ENCODE measurements at places on chromosomes 6 and 20. TPM values are rescaled to one million over a fixed set of nuclear protein-coding genes. Genes with fewer than 3 reads are reported as not detected.

WASF1 gene
- 3.6 TPM for total RNA-seq

DNA sequence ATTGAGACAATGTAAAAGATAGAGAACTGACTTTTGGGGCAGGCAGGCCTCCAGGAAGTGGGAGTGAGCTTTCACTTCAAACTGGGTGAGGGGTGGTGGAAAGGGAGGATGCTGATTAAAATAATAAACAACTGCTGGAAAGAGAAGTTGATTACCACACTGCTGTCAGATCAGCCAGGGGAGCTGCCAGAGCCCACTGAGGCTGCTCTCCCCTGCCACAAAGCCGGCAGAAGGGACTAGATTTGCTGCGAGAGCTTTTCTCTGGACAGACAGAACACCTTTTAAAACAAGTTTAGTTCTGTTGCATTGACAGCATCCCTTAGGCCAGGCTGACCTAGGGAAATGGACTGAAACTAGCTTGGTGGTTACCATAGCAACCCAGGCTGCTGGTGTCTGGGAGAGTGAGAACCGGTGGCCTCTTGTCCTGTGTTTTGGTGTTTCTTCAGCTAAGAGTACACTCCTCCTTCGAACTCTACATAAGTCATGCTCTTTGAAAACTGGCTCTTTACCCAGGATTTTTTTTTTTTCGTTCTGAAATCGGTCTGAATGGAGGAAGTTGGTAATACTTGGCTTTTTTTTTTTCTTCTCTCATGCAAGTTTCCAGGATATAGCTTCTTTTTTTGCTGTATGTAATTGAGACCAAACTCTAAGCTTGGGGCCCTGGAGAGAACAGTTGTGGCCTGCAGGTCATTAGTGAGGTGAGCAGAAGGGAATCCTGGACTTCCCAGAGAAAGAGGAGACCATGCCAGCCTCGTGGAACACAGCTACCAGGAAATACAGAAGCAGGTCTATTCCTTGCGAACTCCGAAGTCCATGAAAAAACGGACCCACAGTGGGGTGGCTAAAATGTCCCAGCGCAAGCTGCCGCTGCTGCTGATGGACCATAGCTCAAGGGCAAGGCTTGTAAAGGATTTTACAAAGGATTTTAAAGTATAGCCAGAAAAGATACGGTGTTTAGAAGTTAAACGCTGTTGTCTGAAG lies 374.4 kb downstream of the UTRN start:
- DNase-seq = no peak
- H3K27ac ChIP-seq = peak overlapping the region; percentile 33
- H3K27me3 ChIP-seq = no peaks in the 10 kb centered on the region
- H3K4me3 ChIP-seq = peak overlapping the region; percentile 14
- H3K4me1 ChIP-seq = peaks cover 25% of the 10 kb centered on the region

GRCh38 chr20:44069203-44070011 lies 117.6 kb downstream of the JPH2 start:
- H3K27me3 ChIP-seq = no peaks in the 10 kb centered on the region
- H3K4me3 ChIP-seq = peak overlapping the region; percentile 10
- H3K27ac ChIP-seq = peak overlapping the region; percentile 11

- no peaks in the 10 kb centered on the region for H3K27me3 ChIP-seq
- peak overlapping the region; percentile 76 for H3K4me3 ChIP-seq
- no peaks in the 10 kb centered on the region for H3K36me3 ChIP-seq
- no peak overlapping the region for H3K27ac ChIP-seq
- peaks cover 14% of the 10 kb centered on the region for H3K4me1 ChIP-seq
Observed at GRCh38 chr20:32762754-32763201, 593 bp downstream of the DNMT3B start.

B3GALT4 gene
- total RNA-seq = 16.8 TPM

TGM3 gene
- not detected for total RNA-seq

GRCh38 chr20:36333841-36334240 lies 27.7 kb downstream of the DLGAP4 start:
- no peak overlapping the region for H3K27ac ChIP-seq
- no peak overlapping the region for H3K4me3 ChIP-seq
- no peak for DNase-seq
- no peaks in the 10 kb centered on the region for H3K4me1 ChIP-seq

GRCh38 chr6:157812425-157813171 lies 10.4 kb upstream of the SNX9 start:
- no peaks in the 10 kb centered on the region for H3K27me3 ChIP-seq
- H3K27ac ChIP-seq = peak overlapping the region; percentile 70
- H3K4me3 ChIP-seq = no peak overlapping the region
- no peak for DNase-seq
- H3K4me1 ChIP-seq = peaks cover 5% of the 10 kb centered on the region

FRK gene
- total RNA-seq = 7.2 TPM

GRCh38 chr20:40942006-40942405 lies 86.6 kb upstream of the TOP1 start:
- H3K27me3 ChIP-seq = no peaks in the 10 kb centered on the region
- H3K36me3 ChIP-seq = no peaks in the 10 kb centered on the region
- DNase-seq = no peak
- no peaks in the 10 kb centered on the region for H3K4me1 ChIP-seq

DNA sequence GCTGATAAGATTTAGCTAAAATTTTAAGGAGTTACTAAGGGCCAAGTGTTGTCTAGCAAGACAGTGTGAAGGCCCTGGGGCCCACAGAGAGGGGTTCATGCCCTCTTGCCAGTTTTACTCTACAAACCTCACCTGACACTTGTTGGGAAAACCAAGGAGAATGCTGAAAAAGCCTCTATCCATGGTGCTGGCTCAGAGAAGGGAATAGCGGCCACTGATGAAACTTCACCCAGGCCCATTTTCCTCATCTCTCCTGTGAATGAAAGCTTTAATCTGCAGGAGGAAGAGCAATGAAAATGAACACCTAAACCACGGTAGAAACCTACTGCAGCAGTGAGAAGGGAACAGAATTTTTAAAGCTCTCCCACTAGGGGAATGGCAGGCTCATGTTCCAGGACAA lies 317.3 kb upstream of the CNR1 start:
- no peak overlapping the region for H3K4me3 ChIP-seq
- no peaks in the 10 kb centered on the region for H3K4me1 ChIP-seq
- no peaks in the 10 kb centered on the region for H3K27me3 ChIP-seq
- H3K27ac ChIP-seq = no peak overlapping the region

PSORS1C2 gene
- total RNA-seq = not detected

DNA sequence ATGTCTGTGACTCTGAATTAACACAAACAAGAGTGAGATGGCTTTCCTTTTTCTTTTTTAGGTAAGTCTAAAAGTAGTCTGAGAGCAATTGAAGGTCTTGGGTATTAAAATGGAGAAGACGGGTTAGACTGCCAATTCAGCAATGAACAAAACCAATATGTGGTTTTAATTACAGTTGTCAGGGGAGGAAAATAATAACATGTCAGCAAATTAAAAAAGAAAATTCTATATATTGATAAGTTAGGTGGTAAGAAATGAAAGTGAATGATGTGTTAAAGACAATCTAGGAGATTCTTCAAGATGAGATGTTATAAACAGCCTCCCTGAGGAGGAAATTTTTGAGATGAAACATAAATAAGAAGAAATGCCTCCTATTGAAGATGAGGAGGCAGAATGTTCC lies 150.6 kb upstream of the HSF2 start:
- no peak overlapping the region for H3K27ac ChIP-seq
- DNase-seq = no peak
- H3K27me3 ChIP-seq = no peaks in the 10 kb centered on the region

DNA sequence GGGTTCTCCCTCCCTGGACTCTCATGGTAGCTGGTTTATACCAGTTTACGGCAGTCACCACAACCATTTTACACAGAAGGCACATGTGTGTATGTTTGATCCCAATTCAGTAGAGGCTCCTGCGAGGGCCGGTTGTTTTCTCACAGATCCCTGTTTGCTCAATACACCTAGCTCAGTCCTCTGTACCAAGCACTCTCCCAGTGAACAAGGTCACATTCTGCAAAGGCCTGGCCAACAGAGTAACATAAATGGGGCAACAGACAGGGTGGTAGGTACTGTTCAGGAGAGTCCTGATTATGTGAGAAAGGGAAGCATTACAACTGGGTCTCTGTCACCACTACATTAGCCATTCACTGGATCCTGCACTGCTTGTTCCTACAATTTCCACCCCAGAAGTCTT lies 84.4 kb downstream of the ELOVL5 start:
- H3K4me1 ChIP-seq = no peaks in the 10 kb centered on the region
- DNase-seq = no peak
- no peaks in the 10 kb centered on the region for H3K27me3 ChIP-seq
- H3K27ac ChIP-seq = no peak overlapping the region
- H3K36me3 ChIP-seq = peaks cover 68% of the 10 kb centered on the region

DNA sequence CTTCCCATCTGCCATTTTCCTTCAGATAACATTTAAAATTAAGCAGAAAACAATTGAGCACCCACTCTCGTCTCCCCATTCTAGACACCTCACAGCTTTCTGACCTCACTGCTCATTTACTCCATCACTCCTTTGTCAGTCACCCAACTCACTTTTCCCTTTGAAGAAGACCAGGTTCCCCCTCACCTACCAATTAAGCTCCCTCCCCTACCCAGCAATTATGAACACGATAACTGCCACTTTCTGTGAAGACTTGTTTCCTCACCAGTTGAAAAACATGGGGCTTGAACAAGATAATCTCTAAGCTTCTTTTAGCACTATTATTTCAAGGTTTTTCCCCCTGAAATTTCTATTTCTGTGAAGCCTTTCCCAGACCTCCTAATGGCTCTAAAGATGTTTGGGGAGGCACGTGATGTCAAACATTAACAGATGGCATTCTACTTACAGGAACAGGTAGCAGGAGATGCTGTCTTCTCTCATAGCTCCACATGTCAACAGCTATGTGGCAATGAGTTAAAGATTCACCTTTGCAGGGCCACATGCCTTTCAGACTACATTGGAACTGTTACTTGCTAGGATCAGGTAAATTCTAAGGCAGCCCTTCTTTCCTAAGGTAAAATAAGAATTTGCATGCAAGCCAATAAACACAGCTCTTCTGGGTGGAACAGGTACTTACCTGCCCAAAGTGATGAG lies 24.8 kb upstream of the SLA2 start:
- H3K4me1 ChIP-seq = no peaks in the 10 kb centered on the region
- no peak overlapping the region for H3K27ac ChIP-seq
- H3K36me3 ChIP-seq = peaks cover 19% of the 10 kb centered on the region
- no peak overlapping the region for H3K4me3 ChIP-seq
- no peak for DNase-seq

WFDC5 gene
- total RNA-seq = 1.3 TPM

PPP1R16B gene
- total RNA-seq = 22.1 TPM

FILIP1 gene
- total RNA-seq = 21.6 TPM

GRCh38 chr6:408599-409102 lies 17.1 kb downstream of the IRF4 start:
- H3K27ac ChIP-seq = peak overlapping the region; percentile 49
- H3K27me3 ChIP-seq = no peaks in the 10 kb centered on the region
- H3K36me3 ChIP-seq = no peaks in the 10 kb centered on the region

DNA sequence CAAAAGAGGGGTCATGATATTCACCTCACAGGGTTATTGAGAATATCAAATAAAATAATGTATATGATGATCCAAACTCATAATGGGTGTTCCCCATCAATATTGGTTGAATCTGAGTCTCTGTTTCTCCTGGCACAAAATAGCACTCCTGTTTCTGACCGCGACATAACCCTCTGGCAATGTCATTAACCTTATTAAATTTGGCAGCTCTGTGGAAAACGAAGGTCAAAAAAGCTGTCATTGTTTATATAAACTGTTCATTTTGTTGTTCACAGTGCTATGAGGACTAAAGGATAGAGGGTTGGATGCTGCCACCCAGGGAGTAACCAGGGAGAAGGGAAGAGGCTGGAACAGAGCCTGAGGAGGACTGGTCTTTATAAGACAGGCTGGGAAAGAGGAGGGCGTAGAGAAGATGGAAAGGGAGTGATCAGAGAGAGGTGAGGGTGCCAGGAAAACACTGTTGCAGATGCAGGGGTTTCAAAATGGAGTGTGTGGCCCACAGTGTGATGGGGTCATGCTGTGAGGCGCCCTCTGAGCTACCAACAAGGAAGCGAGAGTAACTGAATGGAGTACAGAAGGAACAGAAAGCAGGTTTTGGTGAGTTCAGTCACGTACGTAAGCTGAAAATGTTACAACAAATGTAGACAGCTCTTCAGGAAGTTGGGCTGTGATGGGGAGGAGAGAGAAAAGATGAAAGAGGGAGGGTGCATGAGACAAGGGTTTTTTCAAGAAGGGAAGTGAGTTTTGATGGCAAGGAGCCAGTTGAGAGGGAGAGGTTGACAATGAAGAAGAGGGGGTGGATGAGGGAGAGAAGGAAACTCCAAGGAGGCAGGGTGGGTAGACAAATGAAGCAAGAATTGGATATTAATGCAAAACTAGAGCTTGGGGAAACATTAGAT lies 251.6 kb upstream of the TAB2 start:
- DNase-seq = no peak
- H3K27me3 ChIP-seq = no peaks in the 10 kb centered on the region
- H3K4me1 ChIP-seq = no peaks in the 10 kb centered on the region
- no peak overlapping the region for H3K4me3 ChIP-seq

DNA sequence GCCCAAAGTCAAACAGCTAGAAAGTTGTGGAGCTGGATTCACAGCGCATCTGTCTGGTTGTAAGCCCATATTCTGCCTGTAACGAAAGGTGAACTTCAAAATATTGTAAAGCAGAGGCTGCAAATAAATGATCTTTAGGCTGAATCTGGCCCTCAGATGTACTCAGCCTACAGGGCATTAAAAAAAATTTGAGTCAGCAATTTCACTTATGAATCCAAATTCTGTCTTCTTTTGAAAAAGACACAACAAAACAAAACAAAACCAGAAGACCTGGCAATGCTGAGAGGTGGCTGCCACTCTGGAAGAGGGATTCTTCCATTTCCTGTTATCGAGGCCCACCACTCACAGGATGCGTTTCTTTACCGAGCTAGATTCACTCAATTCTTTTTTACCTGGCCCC lies 7.1 kb downstream of the LAMA4 start:
- no peaks in the 10 kb centered on the region for H3K36me3 ChIP-seq
- DNase-seq = no peak
- peak overlapping the region; percentile 43 for H3K27ac ChIP-seq
- no peak overlapping the region for H3K4me3 ChIP-seq
- peaks cover 5% of the 10 kb centered on the region for H3K4me1 ChIP-seq

DNA sequence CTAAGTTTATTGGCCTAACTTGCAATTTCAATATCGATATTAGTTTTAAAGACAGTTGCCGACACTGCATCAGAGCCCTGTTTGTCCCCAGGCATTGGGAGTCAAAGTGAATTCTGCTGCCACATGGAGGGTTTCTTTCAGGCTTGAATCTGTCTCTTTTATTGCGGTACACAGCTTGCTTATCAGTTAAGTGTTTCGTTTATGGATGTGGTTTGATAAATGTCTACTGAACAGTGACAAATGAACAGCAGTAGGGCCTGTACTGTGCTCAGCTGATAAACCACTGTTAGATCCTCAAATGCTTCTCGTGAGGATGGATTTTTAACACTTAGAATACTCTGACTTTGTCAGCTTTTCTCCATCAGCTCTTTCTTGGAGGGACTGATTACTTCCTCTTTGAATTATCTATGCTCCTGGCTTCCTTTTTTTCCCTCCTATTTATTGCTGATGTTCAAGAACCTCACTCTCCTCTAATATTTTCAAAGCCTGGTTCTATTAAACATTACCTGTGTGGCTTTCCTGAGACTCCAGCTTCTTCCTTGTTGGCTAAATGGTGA lies 240.8 kb downstream of the PLCB1 start:
- H3K36me3 ChIP-seq = no peaks in the 10 kb centered on the region
- no peaks in the 10 kb centered on the region for H3K27me3 ChIP-seq
- DNase-seq = no peak
- no peaks in the 10 kb centered on the region for H3K4me1 ChIP-seq
- no peak overlapping the region for H3K4me3 ChIP-seq

All from upper lobe of right lung (tissue), 1 donor.